Activated naive CD4-positive, alpha-beta T cell (primary cell): ENCODE measurements at places on chromosomes 11 and 22.

DNA sequence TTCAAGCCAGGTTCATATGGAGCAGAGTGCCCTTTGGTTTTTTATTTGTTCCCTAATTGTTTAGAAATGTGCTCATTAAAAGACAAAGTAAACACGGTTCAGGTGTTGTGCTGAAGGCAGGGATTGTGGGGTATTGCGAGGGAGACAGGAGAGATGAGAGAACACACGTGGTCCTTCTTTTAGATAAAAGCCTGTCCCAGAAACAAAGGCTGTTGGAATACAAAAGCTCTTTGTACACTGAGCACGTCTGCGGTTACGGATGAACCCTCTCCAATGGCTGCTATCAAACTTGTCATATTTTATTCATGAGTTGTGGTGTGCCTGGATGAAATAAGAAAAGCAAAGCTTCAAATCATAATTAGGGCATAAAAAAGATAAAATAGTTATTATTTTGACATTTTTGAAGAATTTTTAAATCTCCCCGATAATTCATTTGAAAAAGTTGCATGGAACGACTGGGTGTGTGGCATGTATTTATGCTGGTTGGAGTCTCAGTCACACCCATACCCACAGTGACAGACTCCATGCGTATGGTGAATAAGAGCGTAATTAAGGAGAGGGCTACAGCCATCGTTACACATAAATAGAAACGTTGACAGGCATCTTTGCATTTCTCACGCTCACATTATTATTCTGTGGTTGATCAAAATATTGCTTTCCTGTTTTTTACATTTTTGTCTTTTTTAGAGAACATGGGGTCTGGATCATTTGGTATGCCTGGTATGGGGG, 92.9 kb downstream of the NELL1 start:
- no peak for DNase-seq

GRCh38 chr11:122853971-122854446, 15.7 kb downstream of the CRTAM start:
- no peak for DNase-seq

DNA sequence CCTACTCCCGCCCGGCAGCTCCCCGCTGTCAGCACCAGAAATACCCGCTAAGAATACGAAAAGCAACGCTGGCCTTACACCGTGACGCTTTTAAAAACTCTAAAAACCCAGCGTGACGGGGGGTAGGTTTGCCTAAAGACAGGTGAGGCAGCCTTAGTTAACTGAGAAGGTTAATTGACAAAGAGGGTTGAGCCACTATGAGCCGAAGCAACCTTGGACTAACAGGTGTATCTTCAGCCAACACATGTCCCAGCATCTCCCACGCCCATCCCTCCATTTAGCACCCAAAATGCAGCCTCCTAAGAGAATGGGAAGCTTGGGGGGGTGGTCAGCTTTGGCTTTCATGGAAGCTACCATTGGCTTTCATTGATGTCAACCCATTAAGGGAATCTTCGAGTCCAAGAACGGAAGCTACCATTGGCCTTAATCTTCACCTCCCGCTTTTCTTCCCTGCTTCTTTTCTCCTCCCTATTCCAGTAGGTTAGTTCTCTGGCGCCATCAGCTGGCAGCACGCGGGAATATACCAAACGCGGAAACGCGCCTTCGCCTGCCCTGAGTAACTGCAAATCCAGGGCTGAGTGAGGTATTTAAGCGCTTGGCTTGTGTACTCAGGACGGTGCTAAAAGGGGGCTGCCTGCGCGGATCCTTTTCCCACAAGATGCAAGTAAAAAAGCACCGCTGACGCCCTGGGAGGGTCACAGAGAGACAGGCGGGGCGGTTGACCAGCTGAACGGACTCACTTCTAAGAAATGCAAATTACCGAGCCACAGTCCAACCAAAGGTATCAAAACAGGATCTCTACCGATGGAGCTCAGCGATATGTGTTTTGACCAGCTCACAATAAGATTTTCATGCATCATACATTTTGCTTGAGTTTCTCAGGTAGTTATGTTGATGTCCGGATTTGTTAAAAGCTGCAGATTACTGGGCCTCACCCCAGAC, 38.5 kb upstream of the GLYATL1 start:
- no peak for DNase-seq

- peak; percentile 9 for DNase-seq
Measured at GRCh38 chr22:28955817-28956216, 72.4 kb downstream of the ZNRF3 start.

DNA sequence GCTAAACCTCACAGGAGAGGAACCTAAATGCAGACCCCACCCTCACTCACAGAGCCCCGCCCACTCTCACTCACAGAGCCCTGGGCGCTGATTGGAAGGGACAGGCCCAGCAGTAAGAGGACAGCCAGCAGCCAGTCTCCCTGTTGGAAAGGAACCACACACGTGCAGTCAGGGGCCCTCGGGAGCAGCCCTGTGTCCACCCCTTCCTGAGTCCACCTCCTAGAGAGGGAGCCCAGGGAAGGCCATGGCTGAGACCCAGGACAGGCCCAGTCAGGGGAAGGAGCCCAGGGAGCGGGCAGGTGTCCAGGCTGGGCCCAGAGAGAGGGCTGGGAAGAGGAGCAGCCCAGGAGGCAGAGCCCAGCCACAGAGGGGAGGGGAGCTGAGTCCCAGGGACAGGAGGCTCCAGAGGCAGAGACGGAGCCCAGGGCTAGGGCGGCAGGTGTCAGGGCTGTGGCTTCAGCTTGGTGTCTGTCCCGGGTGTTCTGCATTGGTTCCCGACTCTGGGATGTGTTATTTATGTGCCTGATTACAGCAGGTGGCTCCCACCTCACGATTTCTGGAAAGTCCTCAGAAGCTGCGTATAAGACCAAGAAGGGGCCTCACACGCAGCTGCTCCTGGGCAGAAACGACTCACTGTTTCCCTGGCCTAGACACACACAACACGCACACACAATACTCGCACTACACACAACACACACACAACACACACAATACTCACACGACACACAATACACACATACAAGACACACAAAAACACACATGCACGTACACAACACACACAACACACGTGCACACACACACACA, 9.0 kb upstream of the APOBEC3H start:
- DNase-seq, result no peak

DNA sequence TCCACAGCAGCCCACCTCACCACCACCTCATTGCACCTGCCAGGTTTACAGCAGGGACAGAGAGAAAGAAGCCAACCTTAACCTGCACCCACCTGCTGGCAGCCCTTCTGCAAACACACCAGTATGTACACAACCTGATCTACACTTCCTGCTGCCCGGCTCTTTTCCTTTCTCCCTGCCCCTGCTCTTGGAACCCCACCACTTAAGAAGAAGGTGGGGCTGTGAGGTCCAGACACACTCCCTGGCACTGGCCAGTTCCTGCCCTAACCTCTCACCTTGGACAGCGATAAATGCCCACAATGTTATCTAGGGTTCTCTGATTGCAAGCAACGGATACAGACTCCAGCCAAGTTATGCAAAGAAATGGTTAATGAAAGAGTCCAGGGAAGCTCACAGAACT, 10.8 kb upstream of the SLC35C1 start:
- DNase-seq, result no peak

DNA sequence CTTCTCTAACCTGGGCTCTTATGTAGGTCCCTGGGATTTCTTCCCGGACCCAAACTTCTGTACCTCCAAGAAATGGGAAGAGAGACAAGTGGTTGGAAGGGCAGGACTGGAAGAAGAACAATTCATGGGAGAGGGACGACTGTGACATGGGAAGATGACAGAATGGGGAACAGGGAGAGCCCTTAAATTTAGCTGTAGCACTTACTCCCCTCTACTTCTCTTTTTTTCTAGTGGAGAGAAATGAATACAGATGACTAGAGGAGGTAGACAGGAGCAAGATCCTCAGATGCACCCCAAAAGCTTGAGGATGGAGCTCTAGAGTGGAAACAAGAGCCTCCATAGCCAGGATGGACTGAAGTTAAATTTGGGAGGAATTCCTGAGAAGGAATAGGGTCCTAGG, 2.3 kb downstream of the RHOG start:
- DNase-seq, result no peak

DNA sequence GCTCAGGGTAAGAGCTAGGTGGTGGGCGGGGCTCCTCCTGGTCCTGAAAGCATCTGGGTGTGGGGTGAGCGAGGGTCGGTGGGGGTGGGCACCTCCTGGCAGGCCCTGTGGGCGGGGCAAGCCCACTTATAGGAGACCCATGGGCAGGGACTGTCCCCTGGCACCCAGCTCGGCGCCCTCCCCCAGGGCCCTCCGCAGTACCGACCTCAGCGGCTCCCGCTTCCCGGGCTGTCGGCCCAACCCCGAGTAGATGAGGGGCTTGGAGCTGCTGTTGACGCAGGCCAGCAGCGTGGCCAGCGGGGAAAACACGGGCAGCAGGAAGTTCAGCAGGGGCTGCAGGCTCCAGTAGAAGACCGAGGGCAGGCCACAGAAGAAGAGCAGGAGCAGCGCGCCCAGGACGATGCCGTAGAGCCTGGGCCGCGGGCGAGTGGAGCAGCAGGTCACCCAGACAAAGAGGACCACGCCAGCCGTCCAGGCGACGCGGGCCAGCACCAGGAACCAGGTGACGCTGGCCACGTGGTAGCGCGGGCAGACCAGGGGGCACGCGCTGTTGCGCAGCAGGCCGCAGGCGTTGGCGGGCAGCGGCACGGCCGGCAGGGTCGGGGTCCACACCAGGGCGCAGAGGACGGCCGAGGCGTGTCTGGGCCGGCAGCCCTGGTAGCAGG, 663 bp downstream of the MRGPRG start:
- DNase-seq, result no peak

DNA sequence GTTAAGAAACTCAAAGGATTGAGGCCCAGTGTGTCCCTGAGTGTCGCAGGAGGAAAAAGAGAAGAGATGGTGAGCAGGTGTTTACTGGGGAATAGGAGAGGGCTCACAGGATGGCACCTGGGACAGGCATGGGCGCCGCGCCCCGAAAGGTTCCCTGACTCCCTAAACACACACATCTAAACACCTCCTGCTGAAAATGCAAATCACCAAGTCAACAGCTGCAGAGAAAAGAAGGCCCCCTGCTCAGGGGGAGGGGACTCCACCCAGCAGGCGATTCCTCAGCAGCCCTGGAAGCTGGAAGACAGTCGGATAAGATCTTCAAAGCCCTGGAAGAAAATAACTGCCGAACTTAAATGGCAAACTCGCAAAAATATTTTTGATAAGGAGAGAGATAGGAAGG, 377.2 kb downstream of the BRD1 start:
- no peak for DNase-seq

GRCh38 chr11:47131136-47131535, 45.5 kb downstream of the ARFGAP2 start:
- no peak for DNase-seq

DNA sequence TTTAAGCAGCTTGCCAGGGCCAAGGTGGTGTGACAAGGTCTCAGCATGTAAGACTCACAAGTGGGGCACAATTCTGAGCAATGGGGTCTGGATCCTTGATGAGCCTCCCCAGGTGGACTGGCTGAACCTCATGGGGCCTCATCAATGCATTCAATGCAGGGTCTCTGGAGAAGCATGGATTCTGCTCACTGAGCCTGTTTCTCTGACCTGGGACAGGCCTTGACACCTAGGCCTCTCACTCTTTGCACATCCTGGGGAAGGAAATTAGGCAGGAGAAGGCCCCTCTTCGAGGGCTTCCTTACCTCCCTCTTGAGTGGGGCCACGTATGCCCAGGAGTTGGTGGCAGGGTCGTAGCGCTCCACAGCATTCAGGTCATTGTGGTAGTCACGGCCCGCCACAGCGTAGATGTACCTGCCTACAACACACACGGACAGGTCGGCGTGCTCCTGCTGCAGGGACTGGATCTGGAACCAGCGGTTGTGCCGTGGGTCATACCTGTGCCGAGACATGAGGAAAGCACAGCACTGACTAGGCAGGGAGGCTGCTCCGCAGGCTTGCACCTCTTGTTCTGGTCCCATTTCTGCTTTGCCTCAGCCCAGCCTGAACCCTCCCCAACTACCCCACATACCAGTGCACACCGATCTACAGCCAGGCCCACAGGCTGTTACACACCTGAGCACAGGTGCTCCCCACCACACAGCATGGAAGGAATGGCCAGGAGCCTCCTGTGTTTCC, 20.0 kb upstream of the SCARF2 start:
- no peak for DNase-seq

DNA sequence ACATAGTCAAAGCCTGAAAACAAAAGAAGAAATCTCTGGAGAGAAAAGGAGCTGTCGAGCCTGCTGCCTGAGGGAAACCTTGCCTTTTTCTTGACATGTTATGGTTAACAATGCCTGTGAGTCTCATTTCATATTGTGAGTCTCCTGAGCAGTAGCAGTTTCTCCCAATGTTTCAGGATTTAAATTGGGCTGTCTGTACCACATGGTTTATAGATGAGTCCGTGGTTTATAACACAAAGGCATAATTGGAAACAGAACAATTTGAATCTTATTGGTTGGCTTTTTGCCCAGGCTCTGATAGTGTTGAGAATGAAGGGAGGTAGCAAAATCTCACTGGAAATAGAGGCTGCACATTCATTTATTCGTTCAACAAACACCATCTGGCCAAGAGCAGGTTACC, 540.9 kb downstream of the RAB38 start:
- no peak for DNase-seq

GRCh38 chr22:43446037-43446803, 34.4 kb downstream of the MPPED1 start:
- no peak for DNase-seq

GRCh38 chr22:45290410-45290936, 5.7 kb downstream of the UPK3A start:
- DNase-seq, result no peak

- DNase-seq, result no peak
Measured at GRCh38 chr11:15446315-15446714, 331.6 kb downstream of the INSC start.
